ENCODE measurements at places on chromosomes 2 and 18. TPM values are rescaled to one million over a fixed set of nuclear protein-coding genes. Genes with fewer than 3 reads are reported as not detected.

DNA sequence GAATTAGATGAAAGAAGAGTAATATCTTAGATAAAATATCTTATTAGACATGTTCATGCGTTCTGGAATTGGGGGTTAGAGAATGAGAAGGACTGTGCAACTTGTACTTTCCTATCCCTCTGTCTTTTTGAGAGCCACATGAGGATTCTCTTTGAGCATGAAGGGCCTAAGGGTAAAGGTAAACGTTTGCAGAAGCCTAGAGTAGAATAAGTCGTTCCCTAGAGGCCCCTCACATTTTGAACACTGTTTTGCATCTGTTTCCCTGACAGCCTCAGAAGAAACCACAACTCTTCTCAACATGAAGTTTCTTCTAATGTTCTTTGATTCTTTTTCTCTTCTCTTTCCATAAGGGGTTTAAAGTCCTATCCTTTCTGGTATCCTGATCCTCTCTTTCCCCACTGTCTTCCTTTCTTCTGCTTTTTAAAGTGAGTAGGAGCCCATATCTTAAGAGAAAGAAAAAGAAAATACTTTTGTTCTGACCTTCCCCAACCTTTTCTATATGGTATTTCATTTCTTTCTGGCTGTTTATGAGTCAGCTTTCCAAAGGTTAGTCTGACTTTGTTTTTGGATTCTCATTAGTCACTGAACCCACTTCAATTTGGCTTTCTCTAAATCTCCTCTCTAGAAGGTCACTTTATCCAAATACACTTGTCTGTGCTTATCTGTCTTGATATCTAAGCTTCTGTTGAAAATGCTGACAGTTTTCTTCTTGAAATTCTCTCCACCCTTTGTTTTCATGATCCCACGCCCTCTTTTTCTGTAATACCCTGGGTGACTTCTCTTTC lies 34.8 kb downstream of the PPP1R1C start:
- H3K36me3 ChIP-seq = no peaks in the 10 kb centered on the region
- H3K4me3 ChIP-seq = no peak overlapping the region
- H3K27me3 ChIP-seq = no peaks in the 10 kb centered on the region
- peaks cover 12% of the 10 kb centered on the region for H3K4me1 ChIP-seq

DNA sequence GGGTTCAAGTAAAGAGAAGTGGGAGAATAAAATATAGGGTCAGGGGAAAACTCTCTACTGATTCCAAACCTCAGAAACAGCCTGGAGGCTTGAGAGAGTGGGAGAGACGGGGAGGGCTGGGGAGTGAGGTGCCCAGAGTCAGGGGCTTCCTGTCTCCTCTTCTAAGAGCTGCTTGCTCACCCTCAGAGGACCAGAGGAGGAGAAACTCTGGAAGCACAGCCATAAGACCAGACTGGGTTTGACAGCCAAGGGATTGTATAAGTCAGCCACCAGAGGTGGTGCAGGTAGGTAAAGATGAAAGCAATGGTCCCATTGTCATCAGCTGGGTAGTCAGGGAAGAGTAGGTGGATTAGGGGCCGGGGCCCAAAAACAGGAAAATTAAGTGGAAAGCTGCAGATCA lies 259.4 kb downstream of the TNS1 start:
- H3K4me3 ChIP-seq = no peak overlapping the region
- H3K27ac ChIP-seq = no peak overlapping the region
- no peaks in the 10 kb centered on the region for H3K27me3 ChIP-seq
- H3K4me1 ChIP-seq = no peaks in the 10 kb centered on the region

GRCh38 chr2:72629062-72629461 lies 196.8 kb downstream of the EXOC6B start:
- DNase-seq = no peak
- H3K27ac ChIP-seq = no peak overlapping the region
- no peak overlapping the region for H3K4me3 ChIP-seq
- H3K4me1 ChIP-seq = no peaks in the 10 kb centered on the region
- no peaks in the 10 kb centered on the region for H3K27me3 ChIP-seq
- H3K36me3 ChIP-seq = no peaks in the 10 kb centered on the region

DNA sequence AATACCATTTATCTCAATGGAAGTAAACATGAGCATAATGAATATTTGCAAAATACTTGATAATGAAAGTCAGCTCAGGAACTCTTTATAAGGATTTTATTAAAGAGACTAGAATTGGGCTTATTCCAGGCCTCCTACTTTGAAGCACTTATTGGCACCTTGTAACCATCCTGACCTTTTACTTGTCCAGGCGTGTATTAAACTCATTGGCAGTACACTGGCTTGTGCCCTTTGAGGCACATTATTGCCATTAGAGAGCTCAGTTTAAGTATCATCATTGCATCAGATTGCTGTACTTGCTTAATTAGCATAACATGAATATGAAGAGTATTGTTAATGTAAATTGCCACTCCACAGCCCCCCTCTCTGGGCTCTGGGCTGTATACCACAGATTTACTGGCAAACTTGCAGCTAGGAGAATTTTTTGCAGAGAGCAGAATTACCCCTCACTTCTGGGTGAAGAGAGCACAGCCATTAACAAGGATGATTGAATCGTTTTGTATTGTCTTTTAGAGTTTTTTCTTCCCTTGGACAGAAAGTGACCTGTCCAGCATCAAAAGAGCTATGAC lies 72.5 kb downstream of the XIRP2 start:
- no peaks in the 10 kb centered on the region for H3K36me3 ChIP-seq
- DNase-seq = no peak
- H3K4me1 ChIP-seq = no peaks in the 10 kb centered on the region
- H3K27ac ChIP-seq = no peak overlapping the region
- no peak overlapping the region for H3K4me3 ChIP-seq
- H3K27me3 ChIP-seq = no peaks in the 10 kb centered on the region

GRCh38 chr2:85939131-85939530 lies 50.3 kb upstream of the ST3GAL5 start:
- H3K27ac ChIP-seq = no peak overlapping the region
- H3K36me3 ChIP-seq = no peaks in the 10 kb centered on the region
- no peak overlapping the region for H3K4me3 ChIP-seq
- DNase-seq = no peak
- no peaks in the 10 kb centered on the region for H3K4me1 ChIP-seq

KHK gene
- total RNA-seq = 3.5 TPM

CDH19 gene
- total RNA-seq = not detected

Measured in Karpas-422 (cell line).